Right hindlimb (tissue), 1 donor: ENCODE measurements at places on chromosomes 3 and 15.

GRCh38 chr15:44782516-44782915 lies 46.2 kb downstream of the TRIM69 start:
- DNase-seq, result no peak

DNA sequence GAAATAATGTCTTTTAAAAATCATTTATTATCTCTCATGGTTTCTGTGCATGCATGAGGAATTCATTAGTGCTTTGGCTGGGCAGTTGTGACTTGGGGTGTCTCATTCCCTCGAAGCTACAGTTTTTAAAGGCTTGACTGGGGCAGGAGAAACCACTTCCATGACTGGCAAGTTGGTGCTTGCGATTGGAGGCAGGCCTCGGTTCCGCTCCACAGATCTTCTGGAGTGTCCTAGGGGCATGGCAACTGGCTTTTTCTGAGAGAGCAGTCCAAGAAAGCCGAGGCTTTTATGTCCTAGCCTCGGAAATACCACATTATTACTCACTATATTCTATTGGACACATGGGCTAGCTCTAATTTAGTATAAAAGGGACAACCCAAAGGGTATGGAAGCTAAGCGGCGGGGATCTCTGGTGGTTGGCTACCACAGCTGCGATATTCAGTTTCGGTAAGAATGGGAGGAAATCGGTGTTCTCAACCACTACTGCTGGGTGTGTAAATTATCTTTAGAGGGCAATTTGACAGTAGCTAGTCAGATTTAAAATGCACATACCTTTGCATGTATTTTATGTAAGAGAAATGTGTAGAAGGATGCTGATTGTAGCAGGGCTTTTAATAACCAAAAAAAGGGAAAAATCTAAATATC lies 48.8 kb upstream of the TOP2B start:
- DNase-seq, result no peak

GRCh38 chr3:39267631-39268548 lies 11.9 kb downstream of the CX3CR1 start:
- no peak for DNase-seq

GRCh38 chr15:46222826-46223225 lies 588.0 kb downstream of the SQOR start:
- no peak for DNase-seq

DNA sequence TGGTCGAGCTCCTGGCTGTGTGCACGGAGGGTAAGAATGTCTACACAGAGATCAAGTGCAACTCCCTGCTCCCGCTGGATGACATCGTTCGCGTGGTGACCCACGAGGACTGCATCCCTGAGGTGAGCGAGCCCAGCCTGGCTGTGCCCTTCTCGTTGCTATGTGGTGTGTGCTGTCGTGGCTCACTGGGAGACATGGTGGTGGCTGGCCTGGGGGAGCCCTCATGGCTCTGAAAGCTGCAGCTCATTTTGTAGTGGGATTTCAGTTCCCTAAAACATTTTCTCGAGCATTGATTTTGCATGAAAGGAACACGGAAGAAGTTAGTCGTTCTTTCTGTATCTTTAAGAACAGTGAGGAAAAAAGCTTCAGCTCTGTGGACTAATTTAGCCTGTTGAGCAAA lies 200.5 kb downstream of the ITPR1 start:
- DNase-seq, result no peak

GRCh38 chr3:187120326-187120725 lies 19.0 kb downstream of the RPL39L start:
- DNase-seq, result no peak

DNA sequence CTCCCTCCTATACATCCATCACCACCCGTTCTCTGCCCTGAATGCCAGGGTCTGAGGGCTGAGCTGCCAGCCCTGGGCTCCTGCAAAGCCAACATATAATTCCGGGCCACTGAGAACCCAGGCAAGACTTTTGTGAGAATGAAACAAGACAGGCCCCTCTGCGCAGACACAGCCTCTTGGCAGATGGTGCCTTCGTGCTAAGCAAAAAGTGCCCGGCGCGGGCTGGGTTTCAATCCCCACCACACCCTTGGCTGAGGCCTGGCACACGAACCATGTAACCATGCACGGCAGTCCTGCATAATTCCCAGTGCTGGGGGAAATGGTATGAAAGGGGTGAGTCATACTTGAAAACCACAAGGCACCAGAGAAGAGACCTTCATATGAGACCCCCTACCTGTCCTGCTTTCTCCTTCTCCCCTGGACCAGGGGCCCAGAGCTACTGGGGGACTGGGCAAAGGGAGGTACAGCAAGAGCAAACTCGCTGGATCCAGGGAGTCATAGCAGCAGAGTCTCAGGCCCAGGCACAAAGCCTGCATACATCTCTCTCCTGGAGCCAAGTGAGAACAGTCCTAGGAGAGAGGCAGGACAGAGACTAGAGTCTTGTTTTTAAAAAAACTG lies 26.1 kb upstream of the LOXL1 start:
- peak; percentile 40 for DNase-seq

DNA sequence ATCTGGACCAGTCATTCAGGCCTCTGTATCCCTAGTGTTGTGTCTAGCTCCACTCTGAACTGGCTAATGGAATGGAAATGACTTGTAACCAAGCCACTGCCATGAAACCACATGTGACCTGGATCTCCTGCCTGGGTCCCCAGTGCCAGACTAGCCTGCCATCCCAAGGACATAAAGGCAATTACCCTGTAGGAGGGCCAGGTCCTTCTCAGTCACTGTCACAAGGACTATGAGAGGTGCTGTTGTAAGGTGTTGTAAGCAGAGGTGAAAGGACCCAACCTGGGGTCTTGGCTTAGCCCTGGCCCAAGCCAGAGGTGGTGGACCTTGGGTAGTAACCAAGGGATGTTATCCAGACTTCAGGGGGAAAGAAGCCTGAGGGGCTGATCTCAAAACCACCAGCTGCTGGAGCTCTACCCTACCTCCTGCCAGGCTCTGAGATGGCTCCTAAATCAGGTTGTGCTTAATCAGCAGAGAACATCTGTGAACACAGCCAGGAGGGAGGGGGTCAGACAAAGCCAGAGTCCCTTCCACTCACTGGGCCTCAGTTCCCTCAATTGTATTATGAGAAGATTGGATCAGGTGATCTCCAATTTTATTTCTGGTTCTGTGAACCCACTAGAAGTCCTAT lies 15.7 kb upstream of the KLHL24 start:
- no peak for DNase-seq

GRCh38 chr3:47288966-47289910 lies 6.5 kb downstream of the KLHL18 start:
- DNase-seq, result no peak

GRCh38 chr3:43865351-43865750 lies 174.6 kb downstream of the ABHD5 start:
- DNase-seq, result no peak

GRCh38 chr15:46296797-46297196 lies 662.0 kb downstream of the SQOR start:
- DNase-seq, result no peak

GRCh38 chr3:79973917-79974595 lies 206.3 kb upstream of the ROBO1 start:
- DNase-seq, result no peak

GRCh38 chr3:18237251-18238005 lies 187.7 kb downstream of the SATB1 start:
- DNase-seq, result no peak

GRCh38 chr3:192851821-192852372 lies 65.8 kb downstream of the MB21D2 start:
- peak; percentile 54 for DNase-seq

DNA sequence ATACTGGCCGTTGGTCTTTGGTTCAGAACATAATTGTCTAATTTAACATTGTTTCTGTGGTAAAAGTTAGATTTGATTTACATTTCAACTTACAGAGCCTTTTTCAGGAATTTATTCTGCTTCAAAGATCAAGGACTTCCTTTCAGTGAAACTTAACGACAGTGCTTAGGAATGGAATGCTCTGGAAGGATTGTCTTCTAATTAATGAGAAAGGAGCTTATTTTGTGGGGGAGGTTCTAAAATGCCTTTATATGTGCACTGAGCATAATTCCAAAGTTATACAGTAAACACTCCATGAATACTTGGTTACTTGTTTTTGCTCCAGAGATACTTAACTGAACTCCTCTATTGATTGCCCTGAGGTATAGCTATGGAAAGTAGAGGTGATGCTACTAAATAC lies 75.7 kb downstream of the CACNA1D start:
- DNase-seq, result no peak

GRCh38 chr3:123411340-123412040 lies 37.4 kb downstream of the ADCY5 start:
- no peak for DNase-seq

GRCh38 chr3:126087552-126088175 lies 3.7 kb upstream of the SLC41A3 start:
- DNase-seq, result no peak

DNA sequence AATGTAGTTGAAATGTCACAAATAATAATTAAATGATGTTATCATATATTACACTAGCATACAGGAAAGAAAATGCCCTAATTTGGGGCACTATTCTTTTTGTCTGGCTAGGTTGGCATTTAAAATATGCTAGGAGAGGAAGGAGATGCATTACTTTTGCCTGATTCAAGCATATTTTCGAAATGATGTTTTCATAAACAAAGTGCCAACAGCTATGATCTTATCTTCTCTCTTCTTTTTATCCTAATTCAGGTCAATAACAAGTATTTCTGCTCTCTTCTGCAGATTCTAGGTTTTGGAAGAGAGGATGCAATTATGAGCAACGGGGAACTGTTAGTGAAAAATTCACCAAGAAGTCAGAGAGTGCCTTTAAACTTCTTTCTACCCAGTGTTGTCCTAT lies 55.8 kb upstream of the NR2F2 start:
- no peak for DNase-seq

- no peak for DNase-seq
These were observed 32.8 kb upstream of the UBE2E2 start for GRCh38 chr3:23170291-23170690.

DNA sequence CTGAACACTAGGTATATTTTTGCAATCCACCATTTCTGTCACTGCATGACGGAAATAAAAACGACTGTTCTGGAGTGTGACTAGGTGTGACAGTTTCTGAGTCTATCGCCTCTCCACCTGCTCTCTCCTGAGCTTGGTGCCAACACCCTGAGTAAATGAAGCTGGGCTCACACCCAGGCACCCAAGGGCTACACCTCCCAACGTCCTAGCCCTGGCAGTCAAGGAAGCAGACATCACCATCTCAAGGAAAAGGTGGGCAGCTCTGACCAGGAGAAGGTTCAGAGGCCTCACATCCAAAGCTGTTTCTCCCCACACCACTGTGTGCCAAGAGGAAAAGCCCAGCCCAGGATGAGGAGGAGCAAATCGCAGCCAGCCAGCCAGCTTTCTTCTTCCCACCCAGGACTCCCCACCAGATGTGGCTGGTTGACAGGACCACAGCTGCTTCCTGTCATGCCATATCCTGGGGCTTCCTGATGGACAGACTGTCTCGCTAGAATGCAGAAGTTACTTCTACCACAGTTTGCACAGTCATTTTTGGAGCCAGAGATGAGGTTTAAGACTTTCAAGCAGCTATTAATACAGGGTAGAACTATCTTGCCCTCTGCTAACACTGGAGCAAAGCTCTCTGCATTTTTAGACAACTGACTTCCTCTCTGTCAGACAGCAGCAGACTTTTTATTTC lies 3.3 kb downstream of the SCAMP2 start:
- peak; percentile 65 for DNase-seq

DNA sequence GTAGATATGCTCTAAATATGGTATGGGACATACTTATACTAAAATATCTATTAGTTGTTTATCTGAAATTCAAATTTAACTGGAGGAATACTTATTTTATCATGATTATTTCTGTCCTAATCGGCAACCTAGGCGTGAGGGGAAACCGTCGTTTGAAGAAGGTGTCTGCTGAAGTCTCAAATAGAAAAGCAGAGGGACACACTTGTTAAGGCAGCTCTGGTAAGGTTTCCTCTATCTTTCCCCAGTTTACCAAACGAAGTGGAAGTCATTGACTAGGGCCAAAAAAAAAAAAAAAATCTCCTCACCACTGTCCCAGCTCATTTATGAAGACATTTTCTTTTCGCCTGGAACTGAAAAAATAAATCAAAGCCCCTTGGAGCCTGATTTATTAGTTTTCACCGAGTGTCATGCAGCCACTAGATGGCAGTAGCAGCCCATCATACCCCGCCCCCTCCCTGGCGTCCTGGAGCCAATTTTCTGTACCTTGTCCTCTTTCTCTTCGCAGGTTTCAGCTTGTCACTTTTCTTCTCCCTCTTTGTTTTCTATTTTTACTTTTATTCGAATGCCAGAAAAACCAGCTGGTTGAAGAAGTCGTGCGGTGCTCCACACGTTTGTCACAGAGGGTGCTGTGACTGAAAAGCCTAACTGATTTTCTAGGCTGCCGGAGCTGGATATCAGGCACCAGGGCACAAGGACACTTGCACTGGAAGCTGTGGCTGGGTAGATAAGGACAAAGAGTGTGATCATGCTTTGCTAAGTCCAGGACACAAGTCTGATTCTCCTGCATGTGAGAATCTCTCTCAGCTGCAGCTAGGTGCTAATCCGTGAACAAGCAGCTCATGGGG lies 238.7 kb downstream of the ZPLD1 start:
- DNase-seq, result peak; percentile 76

- no peak for DNase-seq
These were observed 198.3 kb upstream of the TGFBR2 start for GRCh38 chr3:30408105-30408557.

DNA sequence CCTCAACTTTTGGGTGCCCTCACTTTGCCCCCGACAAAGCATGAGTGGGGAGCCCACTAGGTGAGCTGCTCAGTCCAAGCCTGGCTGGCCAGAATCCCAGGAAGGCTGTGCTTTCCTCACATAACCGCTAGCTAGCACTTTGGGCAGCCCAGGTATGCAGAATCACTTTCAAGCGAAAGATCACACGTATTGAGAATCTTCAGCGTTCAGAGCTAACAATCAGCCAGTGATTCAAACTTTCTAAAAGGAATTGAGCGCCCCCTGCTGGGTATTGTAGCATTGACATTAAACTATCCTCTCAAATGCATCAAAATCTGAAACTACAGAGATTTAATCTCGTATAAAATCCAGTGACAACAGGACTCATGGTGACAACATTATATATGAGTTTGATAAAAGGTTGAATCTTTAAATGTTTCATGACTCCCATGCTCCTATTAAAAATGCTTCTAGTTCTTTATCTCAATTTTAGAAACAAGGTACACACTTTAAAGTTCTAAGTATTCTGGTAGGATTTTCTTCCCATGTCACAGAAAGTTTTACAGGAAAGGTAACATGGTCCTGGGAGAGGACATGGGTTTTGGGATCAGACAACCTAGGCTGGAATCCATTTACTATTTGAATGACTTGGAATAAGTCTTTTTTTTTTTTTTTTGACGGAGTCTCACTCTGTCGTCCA lies 11.8 kb downstream of the ANAPC13 start:
- peak; percentile 79 for DNase-seq

DNA sequence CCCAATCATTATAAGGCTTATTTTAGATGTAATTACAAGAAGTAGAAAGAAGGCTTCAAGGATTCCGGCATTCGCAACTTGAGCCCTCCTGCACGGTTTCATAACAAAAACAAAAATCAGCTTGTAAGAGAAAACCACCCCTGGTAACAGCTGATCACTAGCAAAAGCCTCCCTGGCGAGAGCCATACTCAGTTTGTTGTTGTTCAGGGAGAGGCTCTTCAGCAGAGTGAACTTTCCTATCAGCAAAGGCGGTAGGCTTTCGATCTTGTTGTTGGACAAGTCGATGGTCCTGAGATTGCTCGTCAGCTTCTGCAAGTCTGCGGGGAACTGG lies 710 bp downstream of the LRRC57 start:
- no peak for DNase-seq

- DNase-seq, result no peak
These were observed 88.7 kb upstream of the CDAN1 start for GRCh38 chr15:42825599-42825998.
